ENCODE measurements at places on chromosomes 6 and 20. TPM values are rescaled to one million over a fixed set of nuclear protein-coding genes. Genes with fewer than 3 reads are reported as not detected.

GRCh38 chr6:122650403-122650802 is 40.2 kb downstream of the PKIB start:
- no peak for DNase-seq

GRCh38 chr20:21505810-21506530 is 7.9 kb downstream of the NKX2-2 start:
- no peak for DNase-seq

DNA sequence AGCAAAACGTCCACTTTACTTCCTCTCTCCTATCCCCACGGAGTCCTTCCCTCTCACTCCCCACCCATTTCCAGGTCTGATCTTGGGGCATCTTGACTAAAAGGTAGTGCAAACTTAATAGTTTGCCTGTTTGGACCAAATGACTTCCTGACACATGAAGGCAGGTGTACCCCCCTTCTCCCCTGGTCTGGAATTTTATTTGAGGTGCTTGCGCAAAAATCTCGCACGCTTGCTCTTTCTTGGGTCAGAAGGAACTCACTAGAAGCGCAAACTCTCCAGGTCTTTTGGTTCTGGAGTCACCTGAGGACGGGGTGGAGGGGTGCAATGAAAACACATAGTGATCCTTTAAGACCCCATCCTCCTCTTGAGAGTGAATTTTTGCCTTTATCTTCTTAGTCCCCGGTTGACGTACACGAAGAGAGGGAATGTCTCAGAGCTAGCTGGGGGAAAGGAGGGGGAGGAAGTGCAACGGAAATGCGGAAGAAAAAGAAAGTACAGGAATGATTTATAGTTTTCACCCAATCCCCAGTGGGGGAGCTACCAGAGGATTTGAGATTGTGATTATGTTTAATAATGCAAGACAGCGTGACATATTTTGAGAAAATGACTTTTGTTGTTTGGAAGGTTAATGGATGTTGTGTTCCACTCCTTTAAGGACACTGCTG is 4.9 kb downstream of the ADGRB3 start:
- DNase-seq = no peak

DNA sequence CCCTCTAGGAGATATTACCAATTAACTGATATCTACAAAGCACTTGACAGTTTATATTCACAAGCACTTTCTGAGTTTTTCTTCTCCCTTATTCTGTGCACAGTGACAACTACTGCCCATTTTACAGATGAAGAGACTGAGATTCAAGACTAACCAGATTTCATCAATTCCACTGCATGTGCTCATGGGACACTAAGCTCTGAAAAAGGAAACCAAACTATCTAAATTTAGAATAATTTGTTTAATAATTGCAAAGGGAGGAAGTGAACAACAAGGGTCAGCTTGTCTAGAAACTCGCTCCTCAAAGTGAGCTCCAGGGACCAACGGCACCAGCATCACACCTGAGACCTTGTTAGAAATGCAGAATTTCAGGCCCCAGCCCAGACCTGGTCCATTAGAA is 50.8 kb upstream of the MYLIP start:
- no peak for DNase-seq

GRCh38 chr6:52493669-52494068 is 73.5 kb downstream of the EFHC1 start:
- no peak for DNase-seq

The PRDM1 gene
- total RNA-seq = 20.8 TPM

The NRN1 gene
- 18.9 TPM for total RNA-seq

The CRISP2 gene
- total RNA-seq = not detected

The OR14J1 gene
- total RNA-seq = not detected
